ENCODE measurements at places on chromosomes 5 and 9.

DNA sequence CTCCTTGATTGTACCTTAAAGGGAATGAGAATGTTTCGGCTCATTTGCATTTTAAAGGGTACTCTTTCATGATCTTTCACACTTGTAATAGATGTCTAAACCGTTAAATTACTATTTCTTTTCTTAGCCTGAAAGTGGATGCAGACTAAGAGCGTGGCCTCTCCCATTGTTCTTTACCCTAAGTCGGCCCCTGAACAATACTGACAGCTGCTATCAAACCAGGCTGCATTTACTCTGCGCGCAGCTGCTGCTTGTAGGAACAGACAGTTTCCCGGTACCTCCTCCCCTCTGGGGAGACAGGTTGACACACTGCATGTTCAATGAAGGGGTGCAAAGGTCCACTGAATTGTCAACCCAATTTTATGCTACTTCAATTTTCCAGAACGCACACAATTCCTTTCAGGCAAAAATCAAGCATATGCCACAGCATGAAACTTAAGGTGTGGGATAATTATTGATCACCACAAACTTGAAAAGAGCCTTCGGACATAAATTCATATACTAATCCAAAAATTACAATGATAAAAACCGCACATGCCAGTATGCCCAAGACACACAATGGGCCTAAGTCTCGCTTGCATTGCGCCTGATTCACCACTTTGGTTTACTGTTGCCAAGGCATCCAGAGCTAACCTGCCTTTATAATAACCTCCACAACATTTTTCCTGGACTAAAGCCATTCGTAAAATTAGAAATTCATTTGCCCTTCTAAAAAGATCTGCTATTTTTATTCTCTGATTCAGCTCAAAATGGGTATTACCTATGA lies 39.7 kb downstream of the TLE1 start:
- no peak for DNase-seq

DNA sequence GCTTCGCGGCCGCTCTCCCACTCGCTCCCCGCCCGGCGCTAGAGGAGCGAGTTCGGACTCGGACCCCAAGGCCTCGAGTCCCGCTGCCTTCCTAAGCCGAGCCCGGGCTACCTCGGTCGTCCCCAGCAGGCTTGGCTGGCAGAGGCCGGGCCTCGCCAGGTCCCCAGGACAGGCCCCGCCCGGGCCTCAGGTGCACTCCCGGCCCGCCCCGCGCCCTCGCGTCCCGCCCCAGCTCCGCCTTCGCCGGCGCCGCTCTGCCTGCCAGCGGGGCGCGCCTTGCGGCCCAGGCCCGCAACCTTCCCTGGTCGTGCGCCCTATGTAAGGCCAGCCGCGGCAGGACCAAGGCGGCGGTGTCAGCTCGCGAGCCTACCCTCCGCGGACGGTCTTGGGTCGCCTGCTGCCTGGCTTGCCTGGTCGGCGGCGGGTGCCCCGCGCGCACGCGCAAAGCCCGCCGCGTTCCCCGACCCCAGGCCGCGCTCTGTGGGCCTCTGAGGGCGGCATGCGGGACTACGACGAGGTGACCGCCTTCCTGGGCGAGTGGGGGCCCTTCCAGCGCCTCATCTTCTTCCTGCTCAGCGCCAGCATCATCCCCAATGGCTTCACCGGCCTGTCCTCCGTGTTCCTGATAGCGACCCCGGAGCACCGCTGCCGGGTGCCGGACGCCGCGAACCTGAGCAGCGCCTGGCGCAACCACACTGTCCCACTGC lies at the start of gene SLC22A5:
SLC22A5 (plus strand) TSS at position 237 of the 707 bp plus-strand sequence; CDS start at position 500, 263 bp downstream.
- no peak for DNase-seq

GRCh38 chr5:154302161-154302560 lies 111.6 kb downstream of the GALNT10 start:
- no peak for DNase-seq

- DNase-seq, result no peak
Measured at GRCh38 chr9:7298123-7298522, 501.5 kb downstream of the DMAC1 start.

- DNase-seq, result no peak
Measured at GRCh38 chr5:158116965-158117364, 258.0 kb upstream of the CLINT1 start.

- no peak for DNase-seq
Measured at GRCh38 chr9:136011703-136012496, 50.7 kb upstream of the UBAC1 start.

DNA sequence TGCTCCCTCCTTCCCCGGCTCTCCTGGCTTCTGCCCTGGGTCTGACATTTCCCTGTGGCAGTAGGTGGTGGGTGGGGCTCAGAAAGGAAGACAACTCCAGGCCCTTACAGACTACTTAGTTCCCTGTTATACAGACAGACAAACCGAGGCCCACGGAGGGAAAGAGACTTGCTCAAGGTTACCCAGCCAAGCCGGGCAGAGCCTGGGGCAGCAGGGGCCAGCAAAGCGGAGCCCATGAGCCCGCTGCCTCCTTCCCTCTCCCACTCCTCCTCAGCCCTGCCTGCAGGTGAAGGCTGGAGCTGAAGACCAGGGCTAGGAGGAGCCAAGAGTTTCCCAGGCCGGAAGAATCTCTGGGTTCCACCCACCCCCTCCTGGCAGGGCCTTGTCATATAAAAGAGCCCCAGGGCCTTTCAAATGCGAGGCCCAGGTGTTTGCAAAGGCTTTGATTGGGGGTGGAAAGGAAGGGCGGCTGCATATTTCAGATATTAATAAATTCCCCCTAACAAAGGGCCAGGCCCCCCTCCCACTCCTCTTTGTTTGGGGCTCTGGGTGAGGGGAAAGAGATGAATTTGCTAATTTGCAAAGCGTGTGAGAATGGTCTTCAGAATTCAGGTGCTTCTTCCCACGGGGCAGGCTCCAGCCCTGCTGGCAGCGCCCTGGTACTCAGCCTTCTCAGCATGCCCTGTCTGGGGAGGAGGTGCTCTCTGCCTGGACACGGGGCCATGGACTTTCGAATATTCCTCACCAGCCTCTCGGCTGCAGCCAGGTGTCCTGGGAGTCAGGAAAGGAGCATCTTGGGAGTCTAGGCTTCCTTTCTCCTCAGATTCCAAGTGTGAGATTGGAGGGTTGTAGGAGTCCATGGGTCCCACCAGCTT lies 21.5 kb downstream of the SLC6A7 start:
- no peak for DNase-seq

Data from GM04503 (cell line).